ENCODE measurements at places on chromosomes 11 and 22. TPM values are rescaled to one million over a fixed set of nuclear protein-coding genes. Genes with fewer than 3 reads are reported as not detected.

SGSM1 gene
- not detected for total RNA-seq

- no peak for DNase-seq
Observed at GRCh38 chr11:112828421-112828820, 132.8 kb upstream of the NCAM1 start.

TMPRSS13 gene
- total RNA-seq, result not detected

GRCh38 chr22:49506010-49506400 lies 321.7 kb downstream of the BRD1 start:
- DNase-seq, result no peak

Measured in M059J (cell line).